NCI-H1417 (cell line): ENCODE measurements at places on chromosomes 12 and 14.

DNA sequence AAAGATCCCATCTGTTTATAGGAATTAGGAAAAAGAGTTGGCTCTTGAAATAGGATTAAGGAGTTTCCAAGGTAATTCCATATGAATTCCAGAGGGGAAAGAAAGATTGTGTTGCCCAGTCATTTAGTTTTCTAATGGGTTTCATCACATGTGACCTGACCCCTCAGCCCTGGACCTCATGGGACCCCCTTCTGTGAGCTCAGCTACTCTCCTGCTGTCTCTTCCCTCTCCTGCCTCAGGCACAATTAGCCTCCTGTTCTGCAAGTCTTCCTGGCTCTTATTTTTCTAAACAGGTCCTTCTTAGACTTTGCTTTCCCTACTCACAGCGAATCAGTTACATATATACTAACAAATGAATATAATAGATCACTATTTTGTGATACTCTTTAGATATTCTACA lies 237.7 kb downstream of the TRHDE start:
- no peak for DNase-seq

- no peak for DNase-seq
Measured at GRCh38 chr14:105192866-105193731, 12.0 kb upstream of the NUDT14 start.

- no peak for DNase-seq
Measured at GRCh38 chr12:4031703-4032291, 158.6 kb upstream of the PARP11 start.

- no peak for DNase-seq
Measured at GRCh38 chr12:18139989-18140596, 50.1 kb upstream of the RERGL start.

DNA sequence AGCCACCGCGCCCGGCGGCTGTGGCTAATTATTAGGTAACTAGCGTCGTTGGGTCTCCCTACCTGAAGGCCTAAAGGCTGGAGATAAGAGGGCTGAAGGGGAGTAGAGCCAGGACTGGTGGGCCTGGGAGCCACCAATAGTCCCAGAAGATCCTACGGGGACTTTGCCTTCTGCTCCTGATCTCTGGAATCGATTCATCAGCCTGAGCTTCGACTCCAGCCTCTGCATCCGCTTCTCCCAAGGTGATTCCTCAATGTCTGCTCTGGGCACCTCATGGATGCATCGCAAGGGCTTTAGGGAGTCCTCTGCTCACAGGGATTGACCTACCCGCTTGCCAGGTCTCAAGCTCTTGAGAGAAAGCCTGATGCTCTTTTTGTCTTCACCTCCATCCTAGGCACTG lies 14.7 kb upstream of the KDM2B start:
- DNase-seq, result no peak
